ENCODE measurements at places on chromosomes 11 and 22.

DNA sequence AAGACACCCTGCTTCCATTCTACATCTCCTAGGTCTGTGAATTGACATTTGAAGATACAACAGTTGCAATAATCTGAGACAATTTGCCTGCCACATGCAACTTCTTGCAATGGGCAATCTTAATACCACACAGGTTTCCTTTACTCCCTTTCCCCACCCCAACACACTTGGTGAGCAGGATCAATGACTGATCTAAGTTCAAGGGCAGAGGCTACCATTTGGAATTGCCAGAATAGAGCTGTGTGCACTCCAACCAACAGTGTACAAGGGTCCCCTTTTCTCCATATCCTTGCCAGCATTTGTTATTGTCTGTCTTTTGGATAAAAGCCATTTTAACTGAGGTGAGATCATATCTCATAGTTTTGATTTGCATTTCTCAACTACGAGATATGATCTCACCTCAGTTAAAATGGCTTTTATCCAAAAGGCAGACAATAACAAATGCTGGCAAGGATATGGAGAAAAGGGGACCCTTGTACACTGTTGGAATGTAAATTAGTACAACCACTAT lies 2.9 kb upstream of the NNMT start:
- peak; percentile 53 for DNase-seq

- DNase-seq = peak; percentile 67
These were observed 24.2 kb upstream of the FLI1 start for GRCh38 chr11:128669506-128670270.

DNA sequence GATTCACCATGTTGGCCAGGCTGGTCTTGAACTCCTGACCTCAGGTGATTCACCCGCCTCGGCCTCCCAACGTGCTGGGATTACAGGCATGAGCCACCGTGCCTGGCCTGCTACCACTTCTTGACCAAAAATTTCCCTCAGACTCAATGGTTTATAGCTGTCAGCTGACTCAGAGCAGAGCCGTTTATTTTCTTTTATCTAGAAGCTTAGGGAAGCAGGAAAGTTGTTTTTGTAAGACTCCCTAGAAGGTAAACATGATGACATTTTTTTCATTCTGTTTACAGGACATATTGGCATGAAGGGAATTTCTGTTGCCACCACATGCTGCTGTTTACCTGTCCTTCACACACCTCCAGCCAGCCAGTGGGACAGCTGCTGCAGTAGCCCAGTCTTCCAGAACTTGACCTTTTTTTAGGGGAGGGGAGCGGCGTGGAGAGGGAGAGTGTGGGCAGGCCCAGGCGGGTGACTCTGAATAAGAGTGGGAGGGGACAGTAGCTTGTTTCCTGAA lies 56.1 kb upstream of the PTPRJ start:
- peak; percentile 70 for DNase-seq

DNA sequence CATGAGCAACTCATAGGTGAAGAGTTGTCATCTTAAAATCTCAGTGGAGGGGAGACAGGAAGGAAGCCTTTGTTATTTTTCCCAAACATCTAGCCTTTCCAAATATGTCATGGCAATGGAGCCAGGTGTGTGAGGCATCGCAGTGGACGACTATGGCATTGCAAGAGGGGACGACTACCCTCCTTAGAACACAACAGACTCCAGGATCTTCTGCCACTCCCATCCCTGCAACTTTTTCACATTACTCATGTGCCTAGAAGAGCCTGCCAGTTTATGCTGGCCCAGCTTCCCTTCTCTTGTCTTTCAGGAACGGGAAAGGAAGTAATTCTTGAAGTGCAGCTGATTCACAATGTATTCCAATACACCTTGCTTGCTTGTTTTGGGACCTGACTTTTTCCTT lies 1008.4 kb downstream of the OPCML start:
- no peak for DNase-seq

DNA sequence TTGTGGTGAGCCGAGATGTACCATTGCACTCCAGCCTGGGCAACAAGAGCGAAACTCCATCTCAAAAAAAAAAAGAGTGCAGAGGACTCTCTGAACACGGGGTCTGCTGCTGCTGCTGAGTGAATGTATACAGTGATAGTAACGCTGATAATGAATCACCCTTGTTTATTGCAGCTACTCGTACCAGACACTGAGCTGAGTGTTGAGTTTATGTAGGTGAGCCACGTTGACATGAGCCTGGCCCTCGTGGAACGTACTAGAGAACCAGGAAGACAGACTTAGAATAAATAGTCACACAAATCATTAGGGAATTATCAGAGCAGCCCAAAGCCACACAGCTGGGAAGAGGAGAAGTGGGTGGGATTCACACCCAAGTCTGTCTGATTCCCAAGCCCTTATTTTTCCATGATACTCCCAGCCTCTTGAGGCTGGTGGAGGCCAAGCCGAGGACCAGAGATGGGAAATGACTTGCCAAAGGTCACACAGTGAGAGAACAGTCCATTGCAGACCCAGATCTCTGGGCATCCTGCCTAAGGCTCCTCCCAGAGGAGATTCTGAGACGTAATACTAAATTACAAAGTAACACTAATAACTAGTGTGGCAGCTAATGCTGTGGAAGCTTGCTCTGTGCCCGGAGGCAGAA lies 34.8 kb downstream of the MB start:
- DNase-seq = no peak

DNA sequence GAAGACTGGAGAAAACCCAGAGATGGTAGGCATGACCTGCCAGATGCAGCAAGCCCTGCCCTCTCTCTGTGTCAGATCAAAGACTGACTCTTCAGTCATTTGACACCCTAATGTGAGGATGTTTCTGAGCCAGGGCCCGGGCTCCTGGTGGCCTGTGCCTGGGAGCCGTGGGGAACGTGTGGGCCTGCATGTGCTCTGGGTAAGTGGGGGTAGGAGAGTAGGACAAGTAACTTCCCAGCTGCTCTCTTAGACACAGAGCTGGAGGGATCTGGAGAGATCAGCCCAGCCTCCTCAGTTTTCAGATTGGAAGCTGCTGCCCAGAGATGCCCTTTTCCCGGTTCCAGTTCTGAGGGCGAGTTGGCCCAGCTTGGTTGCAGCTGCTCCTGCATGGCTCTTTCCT lies 110.8 kb downstream of the TEAD1 start:
- no peak for DNase-seq

GRCh38 chr11:46710821-46711269 lies 8.2 kb upstream of the F2 start:
- peak; percentile 92 for DNase-seq

GRCh38 chr22:46934746-46935491 lies 172.5 kb downstream of the TBC1D22A start:
- DNase-seq = peak; percentile 96

DNA sequence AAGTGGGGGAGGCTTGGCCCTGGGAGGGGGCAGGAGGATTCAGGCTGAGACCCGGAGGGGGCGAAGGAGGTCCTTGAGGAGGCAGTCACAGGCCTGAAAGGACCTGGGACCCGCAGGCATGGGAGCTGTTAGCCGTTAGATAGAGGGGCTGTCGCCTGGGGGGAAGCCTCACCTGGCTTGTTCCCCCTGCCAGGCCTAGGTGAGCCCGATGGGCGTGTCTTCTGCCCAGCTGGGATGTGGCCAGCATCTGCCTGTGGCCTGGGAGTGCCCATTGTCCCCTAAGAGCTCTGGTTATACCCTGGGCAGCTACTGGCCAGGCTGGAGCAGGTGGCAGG lies 1.8 kb upstream of the DUSP8 start:
- DNase-seq = no peak

- no peak for DNase-seq
These were observed 2.0 kb downstream of the FAT3 start for GRCh38 chr11:92226331-92227229.
